ENCODE measurements at places on chromosomes 1 and 21.

- no peak for DNase-seq
These were observed 4.1 kb downstream of the SH3BGRL3 start for GRCh38 chr1:26283871-26284596.

- peak; percentile 49 for DNase-seq
These were observed 22.1 kb upstream of the TDRD10 start for GRCh38 chr1:154479764-154480421.

DNA sequence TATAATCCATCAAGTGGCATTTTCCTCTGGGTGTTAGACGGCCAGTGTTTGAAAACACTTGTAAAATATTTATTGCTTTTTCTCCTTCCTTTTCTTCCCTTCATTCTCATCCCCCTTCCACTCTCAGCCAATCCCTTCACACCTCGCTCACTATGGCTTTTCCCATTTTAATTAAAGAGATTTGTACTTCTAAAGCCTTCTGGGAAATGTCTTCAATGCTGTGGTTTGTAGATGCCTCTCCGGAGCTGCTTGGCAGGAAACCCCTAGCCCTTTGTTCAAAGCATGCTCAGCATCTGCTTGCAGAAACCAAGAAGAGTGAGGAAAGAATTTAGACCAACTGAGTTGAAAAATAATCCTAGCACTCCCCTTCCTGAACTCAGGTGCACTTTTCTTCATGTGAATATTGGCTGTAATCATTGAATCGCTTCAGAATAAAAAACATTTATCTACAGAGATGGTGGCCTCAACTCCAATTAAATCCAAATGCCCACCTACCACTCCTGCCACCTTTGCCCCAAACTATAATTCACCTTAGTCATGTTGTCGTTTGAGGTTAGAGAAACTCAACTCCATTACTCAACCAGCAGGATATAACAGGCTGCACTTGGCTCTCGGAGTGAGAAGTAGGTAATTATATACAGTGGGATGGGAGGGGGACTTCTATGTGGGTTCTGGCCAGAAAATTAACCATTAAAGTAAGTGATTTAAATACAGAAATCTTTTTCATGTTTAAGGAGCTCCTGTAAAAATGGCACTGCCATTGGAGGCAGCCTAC, 659.4 kb upstream of the CAMK1G start:
- no peak for DNase-seq

DNA sequence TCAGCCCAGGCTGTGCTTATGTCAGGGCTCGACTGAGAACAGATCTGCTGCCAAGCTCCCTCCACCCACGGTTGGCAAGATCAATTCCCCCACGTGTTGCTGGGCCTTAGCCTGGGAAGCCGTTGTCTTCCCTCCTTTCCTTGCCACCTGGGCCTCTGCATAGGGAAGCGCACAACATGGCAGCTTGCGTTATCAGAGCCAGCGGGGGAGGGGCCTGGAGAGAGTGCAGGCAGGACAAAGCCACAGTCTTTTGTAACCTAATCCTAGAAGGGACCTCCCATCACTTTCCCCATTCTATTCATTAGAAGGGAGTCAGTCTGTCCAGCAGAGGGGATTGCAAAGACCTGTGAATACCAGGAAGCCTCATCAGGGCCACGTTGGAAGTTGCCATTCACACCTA, 17.0 kb upstream of the IGSF21 start:
- DNase-seq: no peak

- DNase-seq: no peak
These were observed 205.6 kb upstream of the GJB5 start for GRCh38 chr1:34549199-34549598.

GRCh38 chr1:226610671-226611070, 62.1 kb downstream of the STUM start:
- DNase-seq: no peak

- no peak for DNase-seq
These were observed 329.7 kb upstream of the USP24 start for GRCh38 chr1:55544826-55545225.

GRCh38 chr1:110673805-110674336, 869 bp downstream of the KCNA3 start:
- DNase-seq: no peak

- no peak for DNase-seq
These were observed 37.3 kb downstream of the KCND3 start for GRCh38 chr1:111952125-111952657.

GRCh38 chr1:69846267-69846666, 278.5 kb downstream of the LRRC7 start:
- DNase-seq: no peak

DNA sequence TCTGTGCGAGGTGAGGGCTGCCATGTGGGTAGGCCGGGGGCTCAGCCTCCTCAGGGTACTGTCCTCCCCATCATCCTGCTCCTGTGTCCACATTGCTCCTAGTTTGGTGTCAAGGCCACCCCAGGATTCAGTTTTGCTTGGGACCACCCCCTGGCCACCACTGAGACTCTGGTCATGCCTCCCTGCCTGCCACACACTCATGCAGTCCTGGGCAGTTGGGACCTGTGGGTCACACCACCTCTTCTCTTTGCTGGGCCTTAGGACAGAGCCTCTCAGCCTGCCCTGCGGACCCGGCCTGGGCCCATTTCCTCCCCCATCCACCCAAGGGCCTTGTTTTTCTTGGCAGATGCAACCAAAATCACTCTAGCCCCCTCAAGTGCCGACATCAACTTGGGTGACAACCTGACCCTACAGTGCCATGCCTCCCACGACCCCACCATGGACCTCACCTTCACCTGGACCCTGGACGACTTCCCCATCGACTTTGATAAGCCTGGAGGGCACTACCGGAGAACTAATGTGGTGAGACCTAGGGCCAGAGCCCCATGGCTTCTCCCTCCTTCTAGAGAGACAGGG, 19.4 kb downstream of the TMEM81 start:
- no peak for DNase-seq

- no peak for DNase-seq
These were observed 20.7 kb upstream of the CHIA start for GRCh38 chr1:111269825-111270406.

DNA sequence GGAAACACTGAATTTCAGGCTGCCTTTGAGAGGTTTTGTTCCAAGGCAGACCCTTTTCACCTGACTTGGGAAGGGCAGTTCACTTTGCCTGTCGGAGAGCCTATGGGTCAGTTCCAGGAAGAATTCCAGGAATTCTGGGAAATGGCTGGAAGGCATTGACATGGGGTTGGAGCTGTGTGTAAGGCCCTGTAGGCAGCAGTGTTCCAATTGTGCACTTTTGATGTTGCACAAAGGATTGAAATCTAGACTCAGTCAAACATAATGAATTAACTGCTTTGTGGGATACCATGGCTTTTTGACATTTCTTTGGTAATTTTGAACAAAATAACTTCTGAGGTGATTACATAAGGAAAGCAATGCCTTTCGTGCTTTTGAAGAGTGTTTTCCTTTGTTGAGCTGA, 184.6 kb downstream of the SDCCAG8 start:
- DNase-seq: no peak

- no peak for DNase-seq
These were observed 98.1 kb downstream of the SEC16B start for GRCh38 chr1:177871613-177872307.

DNA sequence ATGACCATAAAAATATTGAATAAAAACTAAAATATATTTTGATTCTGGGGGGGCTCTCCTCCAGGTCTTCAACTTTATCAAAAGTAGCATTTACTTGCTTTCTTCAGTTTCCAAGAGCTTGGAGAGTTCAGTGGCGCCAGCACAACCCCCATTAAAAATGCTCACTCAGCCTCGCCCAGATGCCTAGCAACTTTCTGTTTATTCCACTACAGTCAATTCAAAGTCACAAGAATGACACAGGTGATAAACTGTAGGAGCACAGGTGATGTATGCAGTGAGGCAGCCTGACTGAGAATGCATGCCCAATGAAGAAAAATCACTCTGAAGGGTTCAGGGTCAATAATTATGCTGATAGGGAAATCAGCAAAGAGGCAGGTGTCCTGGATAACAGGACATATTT, 159.4 kb upstream of the ATP1B1 start:
- DNase-seq: no peak

GRCh38 chr1:56921479-56921878, 44.3 kb downstream of the C8B start:
- DNase-seq: no peak

DNA sequence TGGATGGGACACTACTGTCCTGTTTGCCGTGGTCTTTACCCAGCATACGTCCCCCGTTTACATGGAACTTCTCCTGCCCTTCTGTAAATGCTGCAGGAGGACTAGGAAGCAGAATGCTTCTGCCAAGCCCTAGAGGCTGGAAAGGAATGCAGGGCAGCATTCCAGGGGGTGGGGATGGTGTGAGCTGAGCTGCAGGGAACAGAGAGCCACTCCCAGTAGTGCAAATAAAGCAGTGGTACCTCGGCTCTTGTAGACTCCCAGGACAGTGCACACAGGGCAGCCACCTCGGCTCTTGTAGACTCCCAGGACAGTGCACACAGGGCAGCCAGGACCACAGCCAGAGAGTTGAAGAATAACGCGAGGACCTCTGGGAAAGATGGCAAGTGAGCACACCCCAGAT, 35.4 kb downstream of the PTPRU start:
- no peak for DNase-seq

DNA sequence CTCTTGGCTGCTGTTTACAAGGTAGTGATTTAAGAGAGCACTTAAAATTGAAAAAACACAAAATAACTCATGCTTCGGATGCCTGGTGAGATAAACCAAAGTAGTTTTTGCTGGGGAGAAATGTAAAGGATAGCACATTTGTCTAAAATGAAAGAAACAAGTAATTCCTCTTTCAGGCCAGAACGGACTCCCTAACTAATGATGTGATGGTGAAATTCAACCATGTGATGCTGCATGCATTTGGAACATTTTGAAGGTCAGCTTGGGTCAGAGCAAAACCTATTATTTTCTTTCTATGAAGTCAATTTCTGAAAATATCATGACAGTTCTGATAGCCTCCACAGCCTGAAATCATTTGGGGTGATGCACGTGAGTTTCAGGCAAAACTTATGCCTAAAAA, 27.6 kb downstream of the NMNAT2 start:
- no peak for DNase-seq

DNA sequence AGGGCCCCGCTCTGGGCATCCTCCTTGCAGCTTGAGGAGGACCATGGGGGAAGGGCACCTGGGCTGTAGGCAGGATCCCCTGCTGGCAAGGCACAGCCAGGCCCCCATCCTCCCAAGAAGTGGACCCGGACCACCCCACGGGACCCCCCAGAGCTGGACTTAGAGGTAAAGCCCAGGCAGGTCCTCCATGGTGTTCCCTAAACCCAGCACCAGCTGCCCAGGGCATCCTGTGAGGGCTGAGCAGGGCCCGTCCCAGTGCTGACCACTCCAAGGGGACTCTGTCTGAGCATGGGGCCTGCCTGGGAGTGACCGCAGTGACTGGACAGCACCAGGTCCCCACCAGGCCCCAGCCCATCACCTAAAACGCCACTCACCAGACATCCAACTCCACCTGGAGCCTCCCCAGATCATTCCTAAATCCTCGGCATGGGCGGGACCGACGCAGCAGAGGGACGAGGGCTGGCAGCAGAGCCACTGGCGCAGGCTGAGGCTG, 21.3 kb downstream of the COL6A2 start:
- no peak for DNase-seq

DNA sequence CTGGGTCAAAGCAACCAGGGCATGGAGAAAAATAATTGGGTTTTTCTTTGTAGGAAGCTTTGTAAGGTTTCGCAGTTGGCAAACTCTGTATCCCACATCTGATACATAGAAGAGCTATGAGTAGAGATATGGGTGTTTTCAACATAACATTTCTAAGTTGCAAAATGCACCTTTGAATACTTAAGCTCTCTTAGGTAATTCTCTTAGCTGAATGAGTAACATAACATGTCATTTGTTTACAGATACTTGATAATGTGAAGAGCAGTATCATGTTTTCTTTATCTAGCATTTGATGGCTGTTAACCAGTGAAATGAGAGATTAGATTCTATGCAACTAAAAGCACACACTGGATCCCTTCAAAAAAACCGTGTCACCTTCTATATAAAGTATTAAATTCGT, 21.6 kb downstream of the RAVER2 start:
- DNase-seq: no peak

- DNase-seq: no peak
These were observed 142.8 kb upstream of the SAMSN1 start for GRCh38 chr21:14688936-14689335.

- no peak for DNase-seq
These were observed 88.8 kb downstream of the MRPL39 start for GRCh38 chr21:25518491-25518911.

DNA sequence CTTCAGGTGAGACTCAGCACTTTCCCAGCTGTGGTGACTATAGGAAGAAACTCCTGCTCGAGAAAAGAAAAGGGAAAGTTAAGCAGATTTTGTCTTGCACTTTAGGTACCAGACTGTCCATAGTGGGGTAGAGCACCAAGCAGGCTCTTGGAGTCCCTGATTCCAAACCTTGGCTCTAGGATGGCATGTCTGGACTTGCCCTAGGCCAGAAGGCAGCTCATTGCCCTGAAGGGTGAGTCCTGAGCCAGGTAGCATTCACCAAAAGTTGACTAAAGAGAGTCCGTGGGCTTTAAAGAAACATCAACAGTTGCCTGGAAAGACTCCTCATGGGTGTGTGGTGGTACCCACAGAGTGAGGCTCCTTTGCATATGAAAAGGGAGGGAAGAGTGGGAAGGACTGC, 145.2 kb upstream of the SNX7 start:
- no peak for DNase-seq

- no peak for DNase-seq
These were observed 87.0 kb upstream of the BTG3 start for GRCh38 chr21:17699524-17700189.

- no peak for DNase-seq
These were observed 49.7 kb downstream of the DMAP1 start for GRCh38 chr1:44262816-44263567.

- DNase-seq: peak; percentile 45
These were observed 35.8 kb upstream of the H6PD start for GRCh38 chr1:9198538-9199361.

GRCh38 chr1:193569096-193569982, 382.9 kb upstream of the B3GALT2 start:
- DNase-seq: no peak

DNA sequence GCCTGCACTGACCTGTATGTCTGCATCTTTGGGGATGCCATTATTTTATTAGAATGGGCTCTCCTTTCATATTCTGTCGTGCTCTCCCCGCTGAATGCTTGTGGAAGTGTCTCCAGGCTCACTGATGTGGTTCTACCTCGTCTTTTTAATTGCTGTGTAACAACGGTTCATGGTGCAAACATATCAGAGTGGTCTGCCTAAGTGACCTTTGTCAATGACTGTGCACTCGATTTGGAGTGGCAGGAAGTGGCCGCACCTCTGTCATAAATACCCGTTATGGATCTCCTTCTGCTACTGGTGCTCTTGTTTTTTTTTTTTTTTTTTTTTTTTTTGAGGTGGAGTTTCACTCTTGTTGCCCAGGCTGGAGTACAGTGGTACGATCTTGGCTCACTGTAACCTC, 38.3 kb downstream of the SPSB1 start:
- DNase-seq: no peak

DNA sequence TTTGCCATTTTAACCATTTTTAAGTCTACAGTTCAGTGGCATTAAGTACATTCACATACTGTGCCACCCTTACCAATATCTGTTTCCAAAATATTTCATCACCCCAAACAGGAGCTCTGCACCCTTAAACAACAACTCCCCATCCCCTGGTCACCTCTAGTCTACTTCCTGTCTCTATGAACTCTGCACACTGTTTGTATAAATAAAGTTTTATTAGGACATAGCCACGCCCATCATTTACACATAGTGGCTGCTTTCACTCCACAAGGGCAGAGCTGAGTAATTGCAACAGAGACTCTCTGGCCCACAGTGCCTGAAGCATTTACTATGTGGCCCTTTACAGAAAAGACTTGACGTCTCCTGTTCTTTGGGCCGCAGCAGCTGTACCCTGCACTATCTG, 30.1 kb downstream of the KCNAB2 start:
- DNase-seq: no peak

GRCh38 chr1:29805122-29805895, 569.0 kb downstream of the PTPRU start:
- no peak for DNase-seq
